ENCODE measurements at places on chromosomes 12 and 14.

DNA sequence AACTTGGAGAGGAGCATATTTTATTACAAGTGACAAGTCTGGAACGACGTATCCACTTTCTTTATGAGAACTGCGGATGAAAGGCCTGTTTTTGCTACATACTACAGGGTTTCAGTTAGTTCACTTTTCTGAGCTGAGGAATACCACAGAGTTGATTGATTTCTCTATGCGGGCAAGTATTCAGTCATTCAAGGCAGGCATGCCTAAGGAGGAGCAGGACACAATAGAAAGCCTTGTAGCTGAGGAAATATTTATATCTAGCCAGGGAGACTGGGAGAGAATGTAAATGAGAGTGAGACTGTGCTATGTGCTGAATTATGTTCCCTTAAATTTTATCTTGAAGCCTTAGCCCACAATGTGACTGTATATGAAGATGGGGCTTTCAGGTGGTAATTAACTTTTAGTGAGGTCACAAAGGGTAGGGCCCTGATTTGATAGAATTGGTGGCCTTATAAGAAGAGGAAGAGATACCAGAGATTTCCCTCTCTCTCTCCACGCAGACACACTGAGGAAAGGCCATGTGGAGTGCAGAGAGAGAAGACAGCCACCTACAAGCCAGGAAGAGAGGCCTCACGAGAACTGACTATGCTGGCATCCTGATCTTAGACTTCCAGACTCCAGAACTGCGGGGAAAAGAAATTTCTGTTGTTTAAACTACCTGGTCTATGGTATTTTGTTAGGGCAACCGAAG lies 459.0 kb upstream of the ATP2B1 start:
- no peak for DNase-seq

DNA sequence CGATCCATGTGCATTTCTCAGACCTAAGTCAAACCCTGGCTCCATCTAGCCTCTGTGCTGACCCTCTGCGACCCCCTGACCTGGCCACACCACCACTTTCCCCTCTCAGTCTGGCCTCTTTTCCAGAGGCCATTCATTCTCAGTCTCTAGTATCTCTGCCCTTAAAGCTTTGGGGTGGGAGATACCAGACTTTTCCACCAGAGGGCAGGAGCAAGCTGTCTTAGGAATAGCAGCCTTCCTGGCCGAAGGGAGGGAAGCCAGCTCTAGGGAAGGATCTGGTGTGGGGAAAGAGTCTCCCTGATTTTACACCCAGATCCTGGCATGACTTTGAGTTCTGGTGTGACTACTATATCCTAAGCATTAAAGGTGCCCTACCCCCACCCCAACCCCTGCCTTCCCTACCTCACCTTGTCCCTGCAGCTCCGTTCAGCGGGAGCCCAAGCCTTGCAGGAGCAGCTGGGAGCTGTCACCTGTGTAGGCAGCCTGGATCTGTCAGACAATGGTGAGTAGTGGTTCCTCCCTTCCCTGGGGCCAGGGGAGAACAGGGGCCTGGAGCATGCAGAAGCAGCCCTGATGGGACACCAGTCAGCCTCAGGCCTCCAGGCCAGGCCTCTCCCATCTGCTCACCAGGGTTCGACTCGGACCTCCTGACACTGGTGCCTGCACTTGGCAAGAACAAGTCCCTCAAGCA lies 6.6 kb downstream of the CARMIL3 start:
- DNase-seq: peak; percentile 84

DNA sequence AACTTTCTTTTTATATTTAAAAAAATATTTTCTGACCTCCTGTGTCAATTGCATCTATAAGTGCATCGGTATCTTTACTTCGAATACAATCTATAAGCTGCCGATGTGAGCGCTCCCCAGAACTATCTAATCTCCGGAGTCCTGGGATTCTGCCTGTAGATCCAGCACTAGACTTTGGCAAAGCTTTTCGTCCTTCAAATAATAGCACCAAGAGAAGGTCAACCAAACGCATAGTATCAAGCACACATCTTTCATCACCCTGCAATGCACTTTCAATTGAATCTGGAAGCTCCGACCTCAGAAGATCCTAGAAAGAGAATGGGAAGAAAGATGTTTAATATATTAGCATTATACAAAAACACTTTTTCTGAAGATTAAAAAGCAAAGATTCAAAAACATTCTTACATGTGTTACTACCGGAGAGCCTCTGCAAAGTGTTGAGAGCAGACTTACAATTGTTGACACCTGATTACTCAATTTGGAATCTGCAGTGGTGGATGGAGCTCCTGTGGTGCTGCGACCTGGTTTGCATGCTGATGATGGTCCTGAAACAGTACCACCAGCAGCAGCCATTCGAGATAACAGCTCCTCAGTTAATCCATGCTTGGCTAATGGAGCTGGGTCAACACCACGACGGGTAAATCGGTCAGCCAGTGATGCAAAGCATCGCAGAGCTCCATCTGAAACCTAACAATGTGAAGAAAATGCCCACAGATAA lies 34.3 kb downstream of the HECTD1 start:
- no peak for DNase-seq

DNA sequence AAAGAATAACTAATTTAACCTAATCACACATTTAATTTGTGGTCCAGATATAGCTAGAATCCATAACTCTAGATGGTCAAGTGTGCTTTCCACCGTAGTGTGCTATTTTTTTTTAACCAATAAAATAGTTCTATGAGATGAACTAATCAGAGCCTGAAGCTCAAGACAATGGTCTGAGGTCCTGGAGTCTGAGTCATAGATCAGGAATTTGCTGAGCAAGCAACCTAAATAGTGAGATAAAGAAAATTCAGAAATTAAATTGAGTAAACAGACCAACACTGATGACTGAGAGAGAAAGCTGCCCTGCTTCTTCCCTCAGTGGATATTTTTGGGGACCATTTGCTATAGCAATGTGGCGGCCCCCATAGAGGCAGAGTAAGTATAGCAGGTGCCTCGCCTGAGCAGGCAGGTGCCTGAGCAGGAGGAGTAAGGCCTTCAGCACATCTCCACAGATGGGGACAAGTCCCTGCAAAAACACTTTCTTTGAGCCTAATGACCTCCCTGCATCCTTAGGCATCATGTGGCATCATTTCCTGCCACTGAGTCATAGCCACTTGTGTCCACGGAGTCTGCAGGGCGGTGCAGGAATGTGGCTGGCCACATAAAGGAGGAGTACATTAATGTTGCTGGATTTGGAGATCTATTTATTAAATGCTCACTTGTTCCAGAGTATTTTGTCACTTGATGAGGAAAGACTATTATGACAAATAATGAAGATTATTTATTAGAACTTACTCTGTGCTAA lies 13.9 kb upstream of the CLEC4E start:
- no peak for DNase-seq

DNA sequence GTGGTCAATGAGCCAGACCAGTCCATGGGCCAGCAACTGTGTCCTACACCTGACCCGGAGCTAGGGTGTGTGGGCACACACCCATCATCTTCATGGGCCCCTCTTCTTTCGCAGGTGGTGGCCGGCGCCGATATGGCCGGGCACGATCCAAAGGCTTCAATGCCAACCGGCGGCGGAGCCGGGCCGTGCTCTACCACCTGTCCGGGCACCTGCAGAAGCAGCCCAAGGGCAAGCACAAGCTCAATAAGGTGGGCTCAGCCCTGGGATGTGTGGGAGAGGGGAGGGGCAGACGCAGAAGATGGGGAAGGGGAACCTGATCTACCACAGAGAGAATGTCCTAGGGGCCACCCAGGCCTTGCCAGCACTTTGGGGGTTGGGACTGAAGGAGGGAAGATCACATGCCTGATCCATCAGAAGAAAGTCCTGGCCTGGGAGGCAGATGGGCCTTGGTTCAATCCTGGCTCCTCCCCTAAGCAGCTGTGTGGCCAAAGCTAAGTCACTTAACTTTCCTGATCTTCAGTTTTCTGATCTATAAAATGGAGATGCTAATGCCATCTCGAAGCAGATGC lies 3.8 kb downstream of the KCNH3 start:
- DNase-seq: no peak

- peak; percentile 24 for DNase-seq
Measured at GRCh38 chr12:68368327-68368726, 36.2 kb upstream of the MDM1 start.

DNA sequence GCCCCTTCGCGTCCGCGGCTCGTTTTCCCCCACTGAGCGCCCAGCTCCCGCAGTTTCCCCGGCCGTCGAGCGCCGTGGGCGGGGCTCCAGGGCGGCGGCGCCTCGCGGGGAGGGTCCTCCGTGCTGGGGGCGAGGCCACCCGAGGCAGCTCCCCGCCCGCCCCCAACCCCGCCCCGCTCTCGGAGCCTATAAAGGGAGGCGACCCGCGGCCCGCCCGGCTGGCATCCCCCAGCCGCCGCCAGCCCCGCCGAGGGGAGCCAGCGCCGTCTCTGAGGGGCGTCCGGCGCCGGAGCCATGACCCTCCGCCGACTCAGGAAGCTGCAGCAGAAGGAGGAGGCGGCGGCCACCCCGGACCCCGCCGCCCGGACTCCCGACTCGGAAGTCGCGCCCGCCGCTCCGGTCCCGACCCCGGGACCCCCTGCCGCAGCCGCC lies at the start of gene TAMALIN:
Gene TAMALIN (plus strand): TSS at position 221 of the 432 bp plus-strand sequence. CDS start 74 bp downstream, at position 295.
- no peak for DNase-seq

- no peak for DNase-seq
Measured at GRCh38 chr12:103028881-103029639, 71.6 kb downstream of the ASCL1 start.

DNA sequence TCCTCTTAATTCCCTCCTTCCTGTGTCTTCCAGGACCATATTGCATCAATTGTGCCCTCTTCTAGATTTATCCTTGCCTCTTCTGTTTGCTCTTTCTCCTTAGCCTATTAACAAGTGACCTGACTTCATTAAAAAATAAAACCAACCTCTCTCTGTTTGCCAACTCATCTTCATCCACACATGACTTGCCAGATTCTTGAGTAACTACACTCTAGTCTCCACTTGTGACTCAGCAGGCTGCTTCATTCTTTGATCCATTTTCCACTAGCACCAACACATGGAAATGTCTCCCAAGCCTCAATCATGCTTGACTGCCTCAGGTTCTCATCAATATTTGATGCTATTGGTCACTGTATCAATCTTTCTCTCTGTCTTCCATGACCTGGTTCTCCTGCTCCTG lies 492.4 kb upstream of the TMPO start:
- no peak for DNase-seq

DNA sequence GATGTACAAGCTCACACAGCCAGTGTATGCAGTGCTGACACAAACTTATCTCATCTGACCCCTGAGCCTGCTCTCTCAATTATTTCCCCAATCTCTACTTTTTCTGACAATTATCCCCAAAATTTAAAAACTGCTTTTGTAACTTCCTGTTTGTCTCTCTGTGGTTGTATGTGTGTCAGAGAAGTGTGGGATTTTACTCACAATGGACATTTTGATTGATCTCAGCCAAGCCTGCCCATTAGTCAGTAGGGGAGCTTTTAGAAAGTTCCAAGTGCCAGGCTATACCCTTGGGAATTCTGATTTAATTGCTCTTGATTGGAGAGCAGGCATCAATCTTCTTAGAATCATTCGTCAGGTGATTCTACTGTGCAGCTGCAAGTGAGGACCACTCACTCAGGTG lies 64.9 kb upstream of the LMNTD1 start:
- no peak for DNase-seq

Measured in NCI-H460 (cell line).